ENCODE measurements at places on chromosomes 7 and 10.

DNA sequence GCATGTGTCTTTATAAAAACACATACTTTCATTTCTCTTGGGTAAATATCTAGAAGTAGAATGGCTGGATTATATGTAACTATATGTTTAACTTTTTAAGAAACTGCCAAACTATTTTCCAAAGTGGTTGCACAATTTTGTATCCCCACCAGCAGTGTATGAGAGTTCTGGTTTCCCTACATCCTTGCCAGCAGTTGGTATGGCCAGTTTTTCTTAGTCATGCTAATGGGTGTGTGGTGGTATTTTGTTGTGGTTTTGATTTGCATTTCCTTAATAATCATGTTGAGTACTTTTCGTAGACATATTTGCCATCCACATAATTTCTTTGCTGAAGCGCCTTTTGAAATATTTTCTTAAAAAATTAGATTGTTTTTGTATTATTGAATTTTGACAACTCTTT, 60.3 kb downstream of the NEUROG3 start:
- peak; percentile 20 for DNase-seq

DNA sequence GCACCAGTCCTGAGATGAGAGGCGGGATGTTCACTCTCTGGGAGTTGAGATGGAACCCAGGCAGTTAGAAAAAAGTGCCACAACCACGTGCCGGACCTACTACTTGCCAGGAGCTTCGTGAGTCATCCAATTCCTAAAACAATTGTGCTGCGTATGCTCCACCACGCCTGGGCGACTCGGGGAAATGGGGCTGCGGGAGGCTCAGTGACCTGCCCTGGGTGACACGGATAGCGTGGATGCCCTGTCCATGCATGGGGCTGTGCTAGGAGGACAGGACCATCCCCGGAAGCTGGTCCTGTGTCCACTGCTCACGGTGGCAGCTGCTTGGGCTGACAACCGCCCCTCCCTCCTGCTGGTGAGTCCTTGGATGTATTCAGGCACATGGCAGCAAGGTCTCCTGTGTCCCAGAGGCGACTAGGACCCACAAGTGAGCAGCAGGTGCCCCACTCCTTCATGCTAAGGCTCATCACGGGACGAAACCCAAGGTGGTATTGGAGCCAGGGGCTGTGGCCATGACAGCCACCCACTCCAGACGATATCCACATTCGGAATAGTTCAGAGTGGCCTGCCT, 90.4 kb downstream of the BMS1 start:
- DNase-seq, result no peak

DNA sequence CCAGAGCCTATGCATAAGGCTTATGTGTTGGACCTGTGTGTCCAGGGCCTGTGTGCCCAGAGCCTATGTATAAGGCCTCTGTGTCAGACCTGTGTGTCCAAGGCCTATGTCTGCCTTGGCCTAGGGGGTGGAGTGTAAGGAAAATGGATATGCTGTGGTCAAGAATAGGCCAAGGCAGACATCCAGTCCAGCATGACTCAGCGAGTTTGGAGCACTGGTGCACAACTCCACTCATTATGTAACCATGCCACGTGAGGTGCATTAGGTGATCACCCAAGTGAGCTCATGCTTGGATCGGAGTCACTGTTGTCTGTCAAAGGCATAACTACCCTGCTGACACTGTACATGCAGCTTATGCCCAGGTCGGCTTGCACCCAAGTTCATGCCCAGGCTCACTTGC, 238.9 kb downstream of the CACNA2D1 start:
- DNase-seq, result no peak

GRCh38 chr7:97024209-97025129, at the start of gene DLX5:
DLX5 (minus strand) TSS chr7:97024831; CDS start chr7:97024623, 208 bp downstream.
- no peak for DNase-seq

GRCh38 chr7:149196705-149197171, 1.4 kb downstream of the ZNF282 start:
- DNase-seq, result peak; percentile 25

- DNase-seq, result no peak
These were observed 790.6 kb downstream of the PCDH15 start for GRCh38 chr10:54010337-54010933.

DNA sequence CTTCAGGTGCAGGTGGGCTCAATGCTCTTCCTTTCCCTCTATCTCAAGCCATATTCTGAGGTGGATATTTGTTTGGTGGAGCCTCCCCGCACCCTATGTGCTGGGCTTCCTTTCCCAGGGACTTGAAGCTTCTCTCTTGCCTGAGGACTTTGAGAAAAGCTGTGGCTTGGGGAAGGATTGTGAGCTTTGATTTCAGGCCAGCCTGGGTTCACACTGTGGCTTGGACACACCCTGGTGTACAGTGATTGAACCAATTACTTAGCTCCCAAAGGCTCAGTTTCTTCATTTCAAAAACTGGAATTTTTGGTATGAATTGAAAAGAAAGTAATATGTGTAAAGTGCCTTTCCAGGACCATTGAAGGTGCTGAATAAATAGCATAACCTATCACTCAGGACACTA, 224.5 kb upstream of the GLI3 start:
- DNase-seq, result no peak

DNA sequence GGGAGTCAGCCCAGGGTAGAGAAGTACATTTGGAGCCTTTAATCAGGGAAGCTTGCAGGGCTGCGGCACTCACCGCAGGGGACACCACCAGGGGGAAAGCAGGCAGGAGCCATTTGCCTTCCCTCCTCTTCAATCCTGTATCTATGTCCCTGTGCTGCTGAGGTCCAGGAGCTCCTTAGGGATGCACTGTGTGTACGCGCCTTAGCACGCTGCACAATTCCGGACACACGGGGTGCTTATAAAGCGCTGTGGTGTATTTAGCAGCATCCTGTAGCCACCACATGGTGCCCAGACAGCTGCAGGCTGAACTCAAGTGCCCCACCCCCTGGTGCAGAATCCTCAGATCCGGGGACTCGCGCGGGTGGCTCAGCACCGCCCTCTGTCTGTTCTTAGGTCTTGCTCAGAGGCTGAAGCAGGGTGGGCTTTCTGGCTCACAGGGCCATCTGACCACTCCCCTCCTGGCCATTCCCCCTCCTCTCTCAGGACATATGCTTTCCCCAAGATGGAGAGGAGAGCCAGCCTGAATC, 421.4 kb downstream of the SDK1 start:
- DNase-seq, result no peak

GRCh38 chr10:77593771-77594470, 43.7 kb downstream of the KCNMA1 start:
- DNase-seq, result peak; percentile 46

Data from suppressor macrophage treated with lipopolysaccharide for 1 hour (primary cell).